ENCODE measurements at places on chromosomes 6 and 20.

- DNase-seq: no peak
Observed at GRCh38 chr6:155077784-155078183, 82.7 kb downstream of the TIAM2 start.

DNA sequence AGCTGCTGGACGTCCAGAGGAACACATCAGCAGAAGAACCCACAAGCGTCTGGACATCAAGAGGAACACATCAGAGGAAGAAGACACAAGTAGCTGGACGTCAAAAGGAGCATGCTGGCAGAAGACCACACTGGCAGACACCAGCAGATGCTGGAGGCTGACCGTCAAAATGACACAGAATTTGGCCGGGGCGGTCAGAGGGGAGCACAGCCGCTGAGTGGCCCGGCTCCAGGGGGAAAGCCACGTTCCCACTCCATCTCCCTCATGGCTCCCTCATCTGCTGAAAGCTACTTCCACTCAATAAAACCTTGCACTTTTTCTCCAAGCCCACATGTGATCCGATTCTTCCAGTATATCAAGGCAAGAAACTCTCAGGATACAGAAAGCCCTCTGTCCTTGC lies 283.6 kb downstream of the PTPRT start:
- no peak for DNase-seq

DNA sequence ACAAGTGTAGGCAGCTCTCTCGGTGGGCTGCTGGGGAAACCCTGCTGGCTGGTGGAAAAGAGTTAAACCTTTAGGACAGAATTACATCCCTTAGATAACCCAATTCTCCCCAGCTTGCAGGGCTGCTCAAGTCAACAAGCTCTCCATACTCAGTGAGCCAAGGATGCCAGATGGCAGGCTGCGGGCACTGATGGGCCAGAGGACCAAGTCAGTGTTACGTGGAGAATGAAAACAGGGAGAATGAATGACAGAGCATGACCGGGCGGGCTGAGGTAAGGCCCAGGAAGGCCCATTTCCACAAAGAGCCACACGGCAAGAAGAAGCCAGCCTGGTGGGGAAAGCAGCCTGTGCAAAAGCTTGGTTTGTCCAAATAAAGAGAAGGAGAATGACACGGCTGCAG lies 58.7 kb upstream of the CD93 start:
- no peak for DNase-seq

DNA sequence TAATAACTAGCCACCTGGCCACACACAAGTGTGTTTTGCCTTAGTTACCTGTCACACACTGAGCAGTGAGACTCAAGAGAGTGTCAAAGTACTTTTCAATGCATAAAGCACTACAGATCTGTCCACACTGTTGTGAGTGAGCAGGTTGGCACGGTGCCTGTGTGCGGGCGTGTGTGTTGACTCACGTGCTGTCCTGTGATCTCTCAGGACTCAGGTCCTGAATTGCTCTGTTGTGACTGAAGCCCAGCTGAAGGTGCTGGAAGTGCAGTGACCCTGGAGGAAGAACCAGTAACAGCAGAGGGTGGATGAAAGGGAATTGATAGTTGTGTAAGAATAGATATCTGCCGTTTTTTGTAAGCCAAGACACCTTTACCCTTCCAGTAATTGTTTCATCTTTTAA lies 18.3 kb downstream of the SLC16A10 start:
- DNase-seq: no peak

DNA sequence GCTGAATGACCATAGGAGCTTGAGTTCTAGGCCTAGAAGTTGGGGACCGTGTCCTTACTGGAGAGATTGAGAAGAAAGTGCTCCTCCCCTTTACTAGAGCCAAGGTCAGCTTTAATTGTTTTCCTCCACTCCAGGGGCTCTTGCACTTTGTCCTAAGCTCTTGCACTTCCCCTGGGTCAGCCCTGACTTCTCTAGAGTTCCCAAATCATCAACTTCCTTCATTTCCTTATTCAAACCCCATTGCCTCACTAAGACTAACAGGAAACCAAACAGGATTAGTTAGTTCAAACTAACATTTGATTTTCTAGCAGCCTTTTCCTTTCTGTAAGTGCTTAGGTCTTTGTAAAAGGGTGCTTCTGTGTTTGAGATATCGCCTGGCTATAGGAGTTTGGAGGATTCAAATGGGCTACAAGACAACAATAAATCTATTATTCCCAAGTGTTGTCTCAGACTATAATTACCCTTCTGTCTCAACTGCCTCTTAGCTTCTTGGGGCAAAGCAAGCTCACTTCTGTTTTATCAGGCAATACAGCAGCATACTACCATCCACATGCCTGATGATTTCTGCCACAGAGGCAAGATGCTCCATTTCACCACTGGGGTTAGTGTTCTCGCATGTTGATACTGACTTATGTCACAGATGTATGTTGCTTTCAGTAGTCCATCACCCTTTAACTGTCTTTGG lies 12.8 kb upstream of the DTNBP1 start:
- no peak for DNase-seq
